Activated T-cell treated with anti-CD3 and anti-CD28 coated beads, Interleukin-2, amount 50 U/mL, for 4 hours (primary cell): ENCODE measurements at places on chromosomes 7 and 10. TPM values are rescaled to one million over a fixed set of nuclear protein-coding genes. Genes with fewer than 3 reads are reported as not detected.

DNA sequence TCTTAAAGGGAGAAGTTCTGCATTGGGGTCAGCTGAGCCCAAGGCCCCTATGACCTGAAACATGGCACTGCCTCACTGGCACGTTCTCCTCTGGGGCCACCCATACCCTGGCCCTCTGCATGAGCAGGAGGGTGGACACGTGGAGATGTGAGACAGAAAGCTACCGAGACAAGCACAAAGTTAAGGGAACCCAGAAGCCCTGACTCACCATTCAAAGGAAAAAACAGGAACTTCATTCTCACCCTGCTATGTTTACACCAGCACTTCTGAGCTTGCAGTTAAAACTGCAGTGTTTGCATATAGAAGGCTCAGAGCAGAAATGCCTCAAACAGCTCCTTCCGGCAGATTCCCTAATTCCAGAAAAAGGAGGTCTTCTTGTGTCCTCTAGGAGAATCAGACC lies 41.7 kb downstream of the DENND11 start:
- DNase-seq = no peak

- DNase-seq = no peak
Observed at GRCh38 chr7:149680331-149681025, 92.9 kb downstream of the ZNF467 start.

Gene PON3
- total RNA-seq = not detected

Gene PKD2L1
- total RNA-seq = not detected

GRCh38 chr10:74816824-74817498 lies 9.4 kb upstream of the KAT6B start:
- DNase-seq = no peak

Gene SPOCK2
- total RNA-seq = 83.2 TPM

Gene UCMA
- not detected for total RNA-seq

- DNase-seq = no peak
Observed at GRCh38 chr10:119942973-119943372, 50.4 kb downstream of the SEC23IP start.

Gene SKIDA1
- total RNA-seq = not detected

GRCh38 chr7:120927454-120928103 lies 23.0 kb upstream of the ING3 start:
- no peak for DNase-seq

GRCh38 chr10:87500646-87501048 lies 4.0 kb upstream of the MINPP1 start:
- no peak for DNase-seq

Gene LIPK
- total RNA-seq = not detected

DNA sequence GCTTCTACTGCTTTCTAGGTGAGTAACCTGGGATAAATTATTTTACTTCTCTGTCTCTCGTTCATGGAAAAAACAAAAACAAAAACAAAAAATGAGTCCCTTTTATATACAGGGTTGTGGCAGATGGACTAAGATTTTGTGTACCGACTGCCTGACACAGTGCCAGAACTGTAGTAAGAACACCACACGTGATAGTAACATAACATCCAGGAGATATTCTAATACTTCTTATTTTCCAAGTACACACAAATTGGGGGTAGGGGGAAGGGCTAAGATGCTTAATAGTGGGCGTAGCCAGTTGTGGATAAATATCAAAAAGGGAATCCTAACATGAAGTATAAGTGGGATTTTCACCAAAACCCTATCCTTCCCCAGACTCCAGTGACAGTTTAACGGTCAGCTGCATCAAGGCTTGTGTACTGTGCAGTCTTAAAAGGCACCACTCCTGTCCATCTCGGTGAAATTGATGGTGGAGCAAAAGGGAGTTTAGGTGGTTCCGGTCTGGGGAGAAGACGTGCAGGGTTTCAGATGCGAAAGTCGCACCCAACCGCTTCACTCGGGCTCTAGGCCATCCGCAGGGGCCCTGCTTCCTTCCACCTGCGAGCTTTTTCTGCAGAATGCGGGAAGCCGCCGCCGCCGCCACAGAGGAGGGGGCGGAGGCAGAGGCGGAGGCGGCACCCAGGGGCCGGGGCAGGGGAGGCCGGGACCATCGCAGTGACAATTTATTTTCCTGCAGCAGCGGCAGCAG lies at the start of gene STAMBPL1:
Gene STAMBPL1 (plus strand): TSS at position 712 of the 748 bp plus-strand sequence. CDS start 21,464 bp downstream, outside the sequence.
- DNase-seq = peak; percentile 66

Gene ARPC1A
- 85.5 TPM for total RNA-seq

DNA sequence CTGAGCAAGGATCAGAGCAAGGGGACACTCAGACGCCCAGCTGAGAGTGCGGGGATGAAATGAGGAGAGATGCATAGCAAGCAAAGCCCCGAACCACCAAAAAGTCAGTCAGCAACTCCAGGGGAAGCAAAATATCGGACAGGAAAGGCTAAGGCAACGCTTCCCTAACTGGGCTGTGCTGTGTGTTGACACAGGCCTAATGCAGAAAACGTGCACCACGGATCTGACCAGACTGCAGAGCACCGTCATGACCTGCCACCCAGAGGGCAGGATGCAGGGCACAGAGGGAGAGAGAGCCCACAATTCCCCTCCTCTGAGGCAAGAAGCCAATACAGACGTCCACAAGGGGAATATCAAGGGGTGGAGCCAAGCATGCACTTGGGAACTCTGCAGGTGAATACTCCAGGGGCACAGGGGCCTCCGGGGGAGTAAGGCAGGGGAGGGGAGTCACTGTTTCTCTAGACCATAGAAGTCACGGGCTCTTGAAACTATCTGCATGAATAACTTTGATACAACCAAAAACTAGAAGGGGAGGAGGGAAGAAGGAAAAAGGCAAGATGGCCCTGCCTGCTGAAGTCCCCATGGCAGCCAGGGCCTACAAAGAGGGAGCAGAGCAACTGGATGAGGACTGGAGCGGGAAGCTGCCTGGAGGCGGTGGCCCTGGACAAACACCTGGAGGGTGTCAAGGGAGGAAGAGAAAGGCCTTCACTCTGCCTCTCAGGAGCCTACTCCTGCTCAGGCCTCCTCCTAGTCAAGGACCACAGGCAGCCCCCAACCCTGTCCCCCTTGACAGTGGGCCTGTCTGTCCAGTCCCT lies 26.2 kb downstream of the GRID1 start:
- DNase-seq = no peak

DNA sequence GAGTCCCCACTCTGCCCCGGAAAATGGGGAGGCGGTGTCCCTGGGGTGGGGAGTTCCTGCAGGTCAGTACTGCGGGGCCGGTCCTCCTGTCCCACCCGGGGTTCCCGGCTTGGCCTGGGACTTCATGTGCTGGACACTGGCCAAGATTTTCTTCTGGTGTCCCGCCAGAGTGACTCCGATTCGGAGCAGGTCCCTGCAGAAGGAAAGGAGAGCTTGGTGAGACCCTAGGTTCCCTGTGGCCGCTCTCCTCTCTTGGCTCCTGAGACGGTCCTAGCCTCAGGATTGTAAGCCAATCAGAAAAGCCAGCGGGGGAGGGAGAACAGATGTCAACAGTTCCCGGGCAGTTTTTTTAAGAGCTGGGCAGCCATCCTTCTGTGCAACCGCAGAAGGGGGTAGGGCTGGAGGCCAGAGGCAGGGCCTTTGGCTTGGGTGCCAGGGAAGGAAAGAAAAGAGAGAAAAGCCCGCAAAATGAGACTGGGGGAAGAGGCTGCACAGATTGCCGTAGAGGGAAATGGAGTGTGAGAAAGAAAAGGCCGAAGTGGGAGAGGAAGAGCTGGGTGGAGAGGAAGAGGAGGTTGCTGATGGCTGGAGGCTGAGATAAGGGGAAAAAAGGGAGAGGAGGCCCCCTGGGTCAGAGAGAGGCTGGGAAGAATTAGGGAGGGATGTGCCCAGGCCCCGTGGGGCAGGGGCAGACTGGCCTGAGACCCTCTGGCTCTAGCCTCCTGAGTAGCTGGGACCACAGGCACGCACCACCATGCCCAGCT lies 23.7 kb downstream of the EPHB4 start:
- no peak for DNase-seq

- DNase-seq = no peak
Observed at GRCh38 chr10:89122433-89123051, 84.6 kb downstream of the CH25H start.

- DNase-seq = no peak
Observed at GRCh38 chr7:27895551-27895950, 155.6 kb downstream of the TAX1BP1 start.

DNA sequence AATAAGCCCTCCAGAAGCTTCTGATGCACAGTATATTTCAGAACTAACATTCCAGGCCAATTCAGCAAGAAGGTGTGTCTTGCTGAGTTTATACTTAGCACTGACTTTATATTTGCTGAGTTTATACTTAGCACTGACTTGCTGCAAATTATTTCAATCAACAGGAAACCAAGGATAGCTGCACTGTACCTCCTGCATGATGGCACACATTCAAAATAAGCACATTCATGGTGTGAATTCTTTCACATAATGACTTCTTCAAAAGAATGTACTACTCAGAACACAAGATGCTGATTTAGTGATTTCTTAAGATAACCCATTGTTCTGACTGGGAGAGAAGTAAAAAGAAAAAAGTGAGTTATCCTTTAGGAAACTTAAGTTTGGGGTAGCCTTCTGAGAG lies 52.0 kb downstream of the JAZF1 start:
- DNase-seq = no peak

Gene ZNF485
- total RNA-seq = 8.0 TPM

GRCh38 chr10:119025336-119025735 lies 4.2 kb upstream of the NANOS1 start:
- no peak for DNase-seq

Gene CC2D2B
- total RNA-seq = not detected

- DNase-seq = no peak
Observed at GRCh38 chr10:12594448-12594944, 245.1 kb downstream of the CAMK1D start.

Gene ITPRIP
- total RNA-seq = 21.9 TPM

Gene WNT8B
- 0.11 TPM for total RNA-seq

DNA sequence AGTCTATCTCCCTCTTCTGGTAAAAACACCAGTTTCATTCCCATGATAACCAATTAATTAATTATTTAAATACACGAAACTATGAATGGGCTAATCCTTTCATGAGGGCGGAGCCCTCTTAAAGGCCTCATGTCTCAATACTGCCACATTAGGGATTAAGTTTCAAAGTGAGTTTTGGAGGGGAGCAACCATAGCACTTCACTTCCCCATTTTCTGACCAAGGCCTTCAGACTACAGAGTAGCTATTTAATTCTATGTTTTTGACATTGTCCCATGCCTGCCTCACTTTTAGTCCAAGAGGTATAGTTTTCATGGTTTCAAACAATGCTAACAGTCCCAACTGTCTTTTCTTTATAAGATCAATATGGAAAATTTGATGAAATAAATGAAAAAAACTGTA lies 618.6 kb downstream of the ZWINT start:
- DNase-seq = no peak

- DNase-seq = no peak
Observed at GRCh38 chr10:85645926-85646711, 720.5 kb downstream of the GRID1 start.

DNA sequence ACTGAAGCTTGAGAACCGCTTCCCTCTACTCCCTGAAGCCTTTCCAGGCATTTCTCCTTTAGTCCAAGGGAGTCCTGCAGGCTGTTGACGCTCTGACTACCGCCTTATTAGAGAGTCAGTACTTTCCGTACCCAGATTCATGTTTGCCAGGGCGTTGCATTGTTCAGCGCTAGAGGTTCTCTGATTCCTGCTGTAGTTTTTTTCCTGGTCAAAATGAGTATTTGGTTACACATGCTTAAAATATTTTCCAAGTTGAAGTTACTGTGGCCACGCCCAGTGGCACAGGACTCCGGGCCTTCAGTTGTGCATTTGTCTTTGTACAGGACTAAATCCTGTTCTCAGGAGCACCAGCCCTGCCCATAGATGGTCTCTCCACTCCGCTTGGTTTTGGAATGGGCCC lies 7.9 kb downstream of the MTURN start:
- no peak for DNase-seq

DNA sequence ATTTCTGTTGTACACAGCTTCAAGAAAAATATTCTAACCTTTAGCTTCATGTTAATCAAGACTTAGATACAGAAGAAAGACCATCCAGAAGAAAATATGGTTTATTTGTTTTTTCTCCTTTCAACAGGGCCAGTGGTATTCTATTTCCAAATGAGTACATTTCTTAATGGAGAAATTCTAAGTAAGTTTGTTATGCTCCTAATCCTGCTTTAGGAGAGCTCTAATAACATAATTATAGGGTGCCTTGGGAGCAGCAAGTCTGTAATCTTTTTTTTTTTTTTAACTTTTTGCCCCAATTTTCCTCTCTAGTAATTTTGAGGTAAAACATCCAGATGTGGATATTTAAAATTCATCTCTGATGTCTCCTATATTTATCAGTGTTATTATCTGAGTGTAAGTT lies 98.1 kb downstream of the ADD3 start:
- DNase-seq = no peak

Gene ZNF282
- 36.1 TPM for total RNA-seq

Gene AKR1D1
- not detected for total RNA-seq

DNA sequence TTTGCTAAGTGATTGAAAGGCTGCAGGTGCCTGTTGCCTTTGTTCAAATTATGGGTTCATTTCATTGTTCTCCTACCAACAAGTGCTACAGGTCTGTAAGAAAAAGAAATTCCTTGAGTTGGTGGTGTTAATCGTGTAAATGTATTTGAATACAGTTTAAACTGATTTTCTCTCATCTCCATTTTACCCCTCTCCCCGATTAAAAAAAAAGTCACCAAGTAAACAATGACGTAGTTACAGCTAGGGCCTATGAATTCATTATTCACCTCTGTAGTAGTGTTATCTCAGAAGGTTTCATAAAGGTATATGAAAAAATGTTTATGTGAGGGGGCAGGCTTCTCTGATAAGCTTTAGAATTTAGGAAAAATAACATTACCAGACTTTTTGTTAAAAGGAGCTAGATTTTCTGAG lies 1.1 kb downstream of the REEP3 start:
- DNase-seq = no peak

Gene SHTN1
- 0.24 TPM for total RNA-seq

DNA sequence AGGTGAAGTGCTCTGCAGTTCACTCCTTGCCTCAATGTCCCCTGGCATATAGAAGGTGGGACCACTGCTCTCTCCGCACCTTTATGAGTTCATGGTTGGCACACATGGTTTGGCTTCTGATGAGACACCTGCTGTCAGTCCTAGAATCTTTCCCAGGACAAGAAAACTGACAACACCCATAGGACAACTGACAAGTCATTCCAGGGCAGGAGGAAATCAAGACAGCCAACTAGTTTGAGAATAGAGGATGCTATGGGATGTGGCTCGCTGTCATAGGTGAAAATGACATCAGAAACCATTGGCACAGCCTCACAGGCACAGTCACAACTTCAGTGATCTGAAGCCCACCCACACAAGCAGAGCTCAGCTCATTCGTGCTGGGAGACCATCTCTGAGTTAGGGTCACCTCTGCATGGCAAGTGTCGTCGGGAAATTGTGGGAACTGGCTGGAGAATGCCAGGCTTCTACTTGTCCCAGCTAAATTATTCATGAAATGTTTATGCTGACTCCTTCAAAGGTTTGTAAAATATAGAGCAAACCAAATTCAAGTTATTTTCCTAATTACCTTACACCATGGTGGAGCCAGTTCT lies 762.4 kb downstream of the GRID1 start:
- no peak for DNase-seq

GRCh38 chr7:22477876-22478450 lies 22.0 kb downstream of the STEAP1B start:
- DNase-seq = no peak
